ENCODE measurements at places on chromosomes 16 and 17. TPM values are rescaled to one million over a fixed set of nuclear protein-coding genes. Genes with fewer than 3 reads are reported as not detected.
A peak's percentile ranks its signal among the peaks of the same experiment; 100 is the strongest.

GRCh38 chr17:39200957-39201510 is 951 bp downstream of the RPL19 start:
- peak; percentile 64 for DNase-seq
- H3K27ac ChIP-seq = peak overlapping the region; percentile 88
- peak overlapping the region; percentile 77 for H3K4me3 ChIP-seq
- peaks cover 46% of the 10 kb centered on the region for H3K4me1 ChIP-seq
- no peaks in the 10 kb centered on the region for H3K27me3 ChIP-seq

GRCh38 chr17:45575126-45575885 is 84.8 kb upstream of the PLEKHM1 start:
- peaks cover 20% of the 10 kb centered on the region for H3K4me1 ChIP-seq
- H3K4me3 ChIP-seq = no peak overlapping the region
- DNase-seq = peak; percentile 41
- peaks cover 18% of the 10 kb centered on the region for H3K36me3 ChIP-seq

- no peak within 1 kb of the TSS for H3K27ac ChIP-seq
- no peaks in the 10 kb centered on the region for H3K36me3 ChIP-seq
- no peak within 1 kb of the TSS for H3K4me3 ChIP-seq
- DNase-seq = no peak
- H3K4me1 ChIP-seq = peaks cover 15% of the 10 kb centered on the region
Measured at GRCh38 chr17:7380855-7381683, at the start of gene TNK1. Gene TNK1 (plus strand): TSS chr17:7381089. CDS start chr17:7382927, 1,838 bp downstream.

DNA sequence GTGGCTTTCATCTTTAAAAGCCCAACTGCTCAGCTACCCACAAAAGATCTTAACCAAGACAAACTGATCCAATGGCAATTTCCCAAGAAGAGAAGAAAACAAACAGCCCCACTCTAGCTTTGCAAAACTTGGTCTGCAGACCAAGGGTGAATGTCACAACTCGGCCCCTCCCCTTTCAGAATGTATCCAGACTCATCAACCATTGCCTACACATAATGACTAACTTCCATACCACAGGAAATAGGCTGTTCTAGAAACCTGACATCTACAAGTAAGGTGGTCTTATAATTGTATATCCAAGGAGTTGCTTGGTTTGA is 16.0 kb downstream of the DCUN1D3 start:
- no peak overlapping the region for H3K27ac ChIP-seq
- H3K27me3 ChIP-seq = no peaks in the 10 kb centered on the region
- no peak overlapping the region for H3K4me3 ChIP-seq
- no peaks in the 10 kb centered on the region for H3K36me3 ChIP-seq
- DNase-seq = no peak

GRCh38 chr16:27952811-27953210 is 110.7 kb downstream of the GSG1L start:
- DNase-seq = no peak
- H3K27ac ChIP-seq = no peak overlapping the region
- H3K27me3 ChIP-seq = no peaks in the 10 kb centered on the region
- no peaks in the 10 kb centered on the region for H3K36me3 ChIP-seq
- H3K4me1 ChIP-seq = no peaks in the 10 kb centered on the region
- no peak overlapping the region for H3K4me3 ChIP-seq

DNA sequence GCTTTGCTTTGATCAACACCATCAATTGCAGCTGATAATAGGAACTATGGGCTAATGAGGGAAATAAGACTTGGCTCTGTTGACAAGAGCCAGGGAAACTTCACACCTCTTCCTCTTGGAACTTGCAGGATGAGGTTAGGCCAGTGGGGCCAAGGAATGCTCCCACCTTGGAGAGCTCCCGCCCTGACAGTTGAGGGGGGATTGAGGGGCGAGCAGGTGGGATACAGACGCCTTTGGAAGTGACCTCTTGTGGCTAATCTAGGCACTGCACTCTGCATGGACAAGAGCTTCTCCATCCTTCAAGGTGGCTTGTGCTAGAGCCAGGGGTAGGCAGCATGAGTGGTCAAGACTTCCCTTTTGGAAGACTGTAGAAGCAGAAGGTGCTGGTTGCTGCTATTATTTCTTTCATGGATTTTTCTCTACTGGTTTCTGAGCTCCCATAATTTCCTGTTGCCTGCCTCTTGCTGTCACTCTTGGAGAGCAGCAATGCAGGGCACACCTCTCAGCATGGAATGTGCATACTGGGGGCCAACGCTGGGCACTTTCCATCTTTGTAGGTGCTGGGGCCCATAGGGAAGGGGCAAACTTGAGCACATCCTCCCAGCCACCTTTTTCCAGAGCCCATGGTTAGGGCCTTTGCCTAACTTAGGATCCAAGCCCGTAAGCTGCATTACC is 2.3 kb upstream of the PHF12 start:
- no peak overlapping the region for H3K4me3 ChIP-seq
- H3K27ac ChIP-seq = no peak overlapping the region
- DNase-seq = peak; percentile 82
- no peaks in the 10 kb centered on the region for H3K27me3 ChIP-seq
- H3K4me1 ChIP-seq = peaks cover 19% of the 10 kb centered on the region

DNA sequence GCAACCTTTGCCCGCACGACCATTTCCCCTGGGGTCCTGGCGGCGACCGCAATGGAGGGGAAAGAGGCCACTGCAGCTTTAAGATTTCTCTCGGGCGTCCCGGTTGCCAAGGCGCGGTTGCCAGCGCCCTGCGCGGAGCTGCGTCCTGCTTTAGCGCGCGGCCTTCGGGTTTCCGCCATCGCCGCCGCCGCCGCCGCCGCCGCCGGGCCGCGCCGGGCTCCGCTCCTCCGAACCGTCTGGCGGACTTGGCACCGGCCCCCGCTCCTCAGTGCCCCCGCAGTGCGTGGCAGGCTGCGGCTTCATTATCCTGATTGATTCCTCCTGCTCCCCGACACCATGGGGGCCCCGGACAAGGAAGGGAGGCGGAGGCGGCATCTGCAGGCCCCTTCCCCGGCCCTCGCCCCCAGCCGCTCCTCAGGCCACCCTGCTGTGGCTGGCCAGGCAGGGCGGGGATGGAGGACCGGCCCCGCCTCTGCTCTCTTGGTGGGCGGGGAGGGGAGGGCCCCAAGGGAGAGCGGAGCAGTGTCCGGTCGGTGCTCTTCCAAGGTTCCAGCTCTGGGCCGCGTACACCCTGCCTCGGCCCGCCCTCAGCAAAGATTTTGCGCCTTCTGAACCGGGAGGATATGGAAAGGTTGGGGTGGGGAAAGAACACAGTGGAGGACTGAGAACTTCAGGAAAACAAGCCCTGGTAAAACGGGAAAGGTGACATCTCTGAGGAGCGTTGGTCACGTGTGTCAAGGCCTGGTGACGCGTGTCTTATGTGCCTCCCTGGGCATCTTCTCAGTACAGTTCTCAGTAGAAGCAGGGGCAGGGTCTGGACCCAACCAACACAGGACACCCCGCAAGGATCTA is 34.0 kb downstream of the NEUROD2 start:
- H3K4me1 ChIP-seq = peaks cover 16% of the 10 kb centered on the region
- H3K4me3 ChIP-seq = peak overlapping the region; percentile 81
- H3K27me3 ChIP-seq = no peaks in the 10 kb centered on the region
- H3K36me3 ChIP-seq = peaks cover 26% of the 10 kb centered on the region
- DNase-seq = peak; percentile 82
- no peak overlapping the region for H3K27ac ChIP-seq

GRCh38 chr16:27779641-27780164 is 229.8 kb downstream of the KATNIP start:
- no peaks in the 10 kb centered on the region for H3K27me3 ChIP-seq
- H3K36me3 ChIP-seq = no peaks in the 10 kb centered on the region
- H3K4me3 ChIP-seq = no peak overlapping the region
- no peak for DNase-seq
- no peaks in the 10 kb centered on the region for H3K4me1 ChIP-seq

DNA sequence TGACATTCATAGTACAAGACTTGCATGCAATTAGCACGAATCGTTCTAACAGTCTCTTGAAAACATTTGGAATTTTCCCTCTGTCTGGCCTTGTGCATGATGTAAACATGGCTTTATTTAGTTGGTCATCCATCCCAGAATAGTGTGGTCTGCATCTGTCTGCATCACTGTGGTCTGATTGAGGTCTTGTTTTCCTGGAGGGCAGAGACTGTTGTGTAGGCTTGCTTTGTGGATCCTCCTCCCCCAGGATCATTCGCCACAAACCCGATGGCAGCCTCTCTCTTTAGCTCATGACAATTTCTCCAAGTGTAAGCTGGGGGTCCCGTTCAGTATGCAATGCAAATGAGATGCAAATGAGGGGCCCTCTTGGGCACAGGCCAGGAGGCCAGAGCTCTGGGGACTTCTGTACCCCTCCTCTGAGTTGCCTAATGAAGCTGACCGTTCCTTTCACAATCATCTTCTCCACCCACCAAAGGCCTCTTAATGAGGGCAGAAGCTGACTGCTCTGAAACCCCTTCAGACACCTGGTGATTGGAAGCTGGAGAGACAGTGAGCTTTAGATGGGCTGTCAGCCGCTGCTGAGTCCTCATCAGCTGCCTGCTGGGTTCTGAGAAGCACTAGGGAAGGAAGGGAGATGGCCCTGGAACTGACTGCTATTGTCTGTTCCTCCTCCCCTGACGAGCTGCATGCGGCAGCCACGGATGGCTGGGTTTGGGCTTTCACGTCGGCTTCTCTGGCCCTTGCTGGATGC is 201.2 kb upstream of the CACNG3 start:
- H3K4me1 ChIP-seq = 0 out of 2 replicates have a peak, but pooled peaks cover 2% of the 10 kb centered on the region
- no peak for DNase-seq
- H3K4me3 ChIP-seq = no peak overlapping the region
- no peak overlapping the region for H3K27ac ChIP-seq
- H3K36me3 ChIP-seq = no peaks in the 10 kb centered on the region

DNA sequence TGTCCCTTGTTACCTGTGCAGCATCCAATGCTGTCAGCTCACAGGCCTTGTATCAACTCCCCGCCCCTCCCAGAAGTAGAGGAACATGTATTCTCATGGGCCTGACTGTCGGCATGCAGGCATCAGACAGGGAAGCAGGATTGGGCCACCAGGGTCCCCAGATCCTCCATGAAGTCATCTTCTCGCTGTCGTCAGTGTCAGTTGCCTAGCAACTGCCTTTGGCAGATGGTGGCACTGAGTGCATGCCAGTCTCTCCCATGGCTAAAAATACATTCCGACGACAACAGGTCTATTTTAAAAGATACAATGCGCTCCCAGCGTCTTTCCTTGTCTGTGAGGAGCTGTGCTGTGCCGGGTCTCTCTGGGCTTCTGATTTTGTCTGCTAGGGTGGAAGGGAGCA is 36.8 kb upstream of the CES5A start:
- DNase-seq = no peak
- no peak overlapping the region for H3K4me3 ChIP-seq

- H3K36me3 ChIP-seq = no peaks in the 10 kb centered on the region
- H3K27ac ChIP-seq = peak overlapping the region; percentile 87
- H3K27me3 ChIP-seq = no peaks in the 10 kb centered on the region
Measured at GRCh38 chr17:7217113-7217987, 2.3 kb downstream of the DLG4 start.

GRCh38 chr17:83190004-83190385 is 110.6 kb downstream of the METRNL start:
- no peak overlapping the region for H3K4me3 ChIP-seq
- H3K4me1 ChIP-seq = peaks cover 14% of the 10 kb centered on the region
- H3K27ac ChIP-seq = no peak overlapping the region
- H3K36me3 ChIP-seq = no peaks in the 10 kb centered on the region

GRCh38 chr17:38450557-38451029 is 22.3 kb downstream of the ARHGAP23 start:
- H3K36me3 ChIP-seq = no peaks in the 10 kb centered on the region
- no peaks in the 10 kb centered on the region for H3K4me1 ChIP-seq
- H3K4me3 ChIP-seq = no peak overlapping the region
- DNase-seq = no peak

GRCh38 chr16:58201163-58201562 is 3.3 kb upstream of the CSNK2A2 start:
- peaks cover 15% of the 10 kb centered on the region for H3K4me1 ChIP-seq
- H3K4me3 ChIP-seq = no peak overlapping the region
- H3K27me3 ChIP-seq = no peaks in the 10 kb centered on the region
- H3K27ac ChIP-seq = no peak overlapping the region

GRCh38 chr16:15949210-15950160 is at the start of gene ABCC1:
Gene ABCC1 (plus strand): TSS chr16:15949616. CDS start chr16:15949752, 136 bp downstream.
- peak; percentile 78 for DNase-seq
- 0 out of 2 replicates have a peak, but pooled peaks cover 4% of the 10 kb centered on the region for H3K36me3 ChIP-seq
- H3K4me3 ChIP-seq = peak within 1 kb of the TSS; percentile 86
- H3K27me3 ChIP-seq = no peaks in the 10 kb centered on the region
- peak within 1 kb of the TSS; percentile 59 for H3K27ac ChIP-seq
- H3K4me1 ChIP-seq = peaks cover 34% of the 10 kb centered on the region

DNA sequence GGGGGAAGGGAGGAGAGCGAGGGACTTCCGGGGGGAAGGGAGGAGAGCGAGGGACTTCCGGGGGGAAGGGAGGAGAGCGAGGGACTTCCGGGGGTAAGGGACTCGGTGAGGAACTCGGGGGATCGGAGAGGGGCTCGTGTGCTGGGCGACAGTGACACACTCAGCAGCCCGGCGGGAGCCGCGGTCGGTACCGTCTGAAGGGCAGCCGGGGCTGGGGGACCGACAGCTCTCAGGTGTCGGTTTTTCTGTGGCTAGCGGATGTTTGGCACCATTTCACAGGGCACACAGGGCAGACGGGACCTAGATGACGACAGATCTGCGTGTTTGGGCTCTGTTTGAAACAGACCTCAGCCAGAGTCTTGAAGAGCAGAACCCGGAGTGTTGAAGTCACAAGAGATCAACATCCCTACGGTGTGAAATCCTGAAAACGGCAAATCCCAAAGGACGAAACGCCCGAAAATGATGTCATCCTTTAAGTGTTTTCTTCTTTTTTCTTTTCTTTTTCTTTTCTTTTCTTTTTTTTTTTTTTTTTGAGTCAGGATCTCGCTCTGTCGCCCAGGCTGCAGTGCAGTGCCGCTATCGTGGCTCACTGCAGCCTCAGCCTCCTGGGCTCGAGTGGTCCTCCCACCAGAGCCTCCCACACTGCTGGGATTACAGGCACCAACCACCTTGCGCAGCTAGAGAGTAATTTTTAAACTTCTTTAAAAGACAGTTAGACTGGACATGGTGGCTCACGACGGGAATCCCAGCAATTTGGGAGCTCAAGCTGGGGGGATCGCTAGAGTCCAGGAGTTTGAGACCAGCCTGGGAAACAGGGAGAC is 23.9 kb downstream of the ZNF778 start:
- peak overlapping the region; percentile 87 for H3K4me3 ChIP-seq
- DNase-seq = peak; percentile 87
- H3K36me3 ChIP-seq = no peaks in the 10 kb centered on the region
- H3K4me1 ChIP-seq = peaks cover 7% of the 10 kb centered on the region
- H3K27me3 ChIP-seq = no peaks in the 10 kb centered on the region

DNA sequence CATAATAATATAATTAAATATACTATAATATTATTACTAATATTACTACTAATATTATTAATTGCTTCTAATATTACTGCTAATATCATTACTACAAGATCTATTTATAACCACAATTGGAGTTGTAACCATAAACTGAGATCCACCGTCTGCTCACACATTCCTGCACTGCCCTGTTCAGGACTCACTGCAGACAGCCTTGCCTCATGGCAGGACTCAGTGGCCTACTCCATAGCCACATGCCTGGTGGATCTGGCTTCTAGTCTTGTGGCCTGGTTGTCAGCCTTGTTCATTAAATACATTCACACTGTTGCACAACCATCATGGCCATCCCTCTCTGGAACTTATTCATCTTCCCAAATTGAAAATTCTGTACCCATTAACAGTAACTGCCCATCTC is 48.0 kb downstream of the SRL start:
- 0 out of 2 replicates have a peak, but pooled peaks cover 2% of the 10 kb centered on the region for H3K4me1 ChIP-seq
- DNase-seq = no peak
- H3K27ac ChIP-seq = no peak overlapping the region

EVPL gene
- 0.07 TPM for total RNA-seq

NPW gene
- not detected for total RNA-seq

CDH5 gene
- total RNA-seq = not detected

ZFPM1 gene
- 0.36 TPM for total RNA-seq

HSPB9 gene
- total RNA-seq = 0.29 TPM

TMIGD1 gene
- not detected for total RNA-seq

ZNF205 gene
- total RNA-seq = not detected

RAB26 gene
- 12.8 TPM for total RNA-seq

GALR2 gene
- total RNA-seq = not detected
